Fibroblast of gingiva (primary cell): ENCODE measurements at places on chromosomes 3 and 15.
A peak's percentile ranks its signal among the peaks of the same experiment; 100 is the strongest.

- no peak for DNase-seq
Observed at GRCh38 chr3:40821315-40821714, 296.6 kb downstream of the ZNF621 start.

- DNase-seq, result no peak
Observed at GRCh38 chr3:42892169-42892568, 13.8 kb upstream of the ZNF662 start.

DNA sequence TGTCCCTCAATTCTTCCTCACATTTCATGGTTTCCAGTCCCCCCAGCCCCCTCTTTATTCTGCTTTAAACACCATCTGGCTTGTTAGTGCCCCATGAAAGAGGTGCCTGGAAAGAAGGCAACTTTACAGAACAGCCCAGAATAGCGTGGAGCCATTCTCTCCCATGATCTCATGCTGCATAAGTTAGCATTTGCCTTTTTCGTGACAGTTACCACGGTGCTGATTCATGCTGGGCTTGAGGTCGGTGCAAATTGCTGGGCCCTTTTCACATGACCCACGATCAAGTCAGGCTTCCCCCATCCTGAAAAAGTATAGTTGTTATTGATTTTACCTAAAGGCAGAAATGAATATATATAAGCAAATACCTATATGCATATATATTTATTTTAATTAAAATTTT lies 29.6 kb downstream of the SQOR start:
- no peak for DNase-seq

GRCh38 chr3:185733980-185734724 lies 90.7 kb downstream of the IGF2BP2 start:
- DNase-seq, result peak; percentile 75

GRCh38 chr3:147404800-147405230 lies 1.5 kb downstream of the ZIC4 start:
- no peak for DNase-seq

DNA sequence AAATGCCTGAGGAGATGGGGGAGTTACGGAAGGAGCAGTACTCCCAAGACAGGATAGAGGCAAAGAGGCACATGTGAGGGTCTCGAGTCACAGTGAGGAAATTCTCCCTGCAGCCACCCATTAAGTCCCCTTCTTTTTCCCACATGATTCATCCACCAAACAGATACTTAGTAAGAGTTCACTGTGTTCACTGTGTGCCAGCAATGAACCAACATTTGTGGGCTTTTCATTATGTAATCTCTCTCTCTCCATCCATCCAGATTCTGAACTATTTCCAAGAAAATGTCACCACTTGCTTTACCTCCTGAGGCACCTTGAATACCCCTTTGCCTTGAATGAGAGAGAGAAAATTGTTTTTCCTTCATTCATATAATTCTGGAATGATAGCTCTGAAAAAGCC lies 24.6 kb upstream of the LRRFIP2 start:
- DNase-seq, result no peak

DNA sequence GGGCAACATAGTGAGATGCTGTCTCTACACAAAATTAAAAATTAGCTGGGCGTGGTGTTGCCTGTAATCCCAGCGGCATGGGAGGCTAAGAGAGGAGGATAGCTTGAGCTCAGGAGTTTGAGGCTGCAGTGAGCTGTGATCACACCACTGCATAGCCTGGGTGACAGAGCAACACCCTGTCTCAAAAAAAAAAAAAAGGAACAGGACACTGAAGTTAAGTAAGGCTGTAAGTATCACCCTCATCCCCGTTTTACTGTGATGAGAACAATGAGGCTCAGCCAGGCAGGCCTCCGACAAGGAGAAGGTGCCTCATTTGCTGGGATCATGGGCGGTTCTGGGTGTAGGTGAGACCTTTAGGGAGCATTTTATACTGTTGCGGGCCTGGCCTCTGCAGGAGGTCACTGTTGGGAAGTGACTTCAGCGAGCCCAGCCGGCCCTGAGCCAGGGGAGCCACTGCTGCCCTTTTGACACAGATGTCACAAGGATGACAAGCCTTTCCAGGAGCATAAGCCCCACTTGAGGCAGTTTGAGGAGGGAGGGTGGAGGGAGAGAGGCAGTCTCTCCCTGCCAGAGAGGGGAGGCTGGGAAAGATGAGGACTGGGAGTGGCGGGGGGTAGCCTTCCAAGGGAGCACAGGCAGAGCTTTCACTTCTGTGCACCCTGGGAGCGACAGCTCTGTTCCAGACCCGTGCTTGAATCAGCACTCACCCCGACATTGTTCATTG lies 30.8 kb downstream of the IRAK2 start:
- DNase-seq, result no peak

- DNase-seq, result no peak
Observed at GRCh38 chr3:60399292-60399691, 852.0 kb downstream of the FHIT start.

DNA sequence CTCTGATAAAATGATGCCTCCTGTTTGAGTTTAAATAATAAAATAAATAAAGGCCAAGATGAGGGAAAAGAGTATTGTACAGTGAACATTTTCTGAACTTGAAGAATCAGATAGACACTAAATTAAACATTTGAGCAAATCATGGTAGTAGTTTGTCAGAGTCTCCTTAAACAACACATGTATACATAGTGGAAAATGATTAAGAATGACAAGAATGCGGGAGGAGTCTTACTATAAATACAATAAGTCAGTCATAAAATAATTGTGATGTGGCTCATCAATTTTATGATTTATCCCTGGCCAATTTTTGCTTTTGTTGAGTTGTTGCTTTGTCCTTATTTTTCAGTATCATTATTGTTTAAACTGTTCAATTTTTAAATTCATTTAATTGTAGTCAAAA lies 158.0 kb upstream of the TMC3 start:
- no peak for DNase-seq

GRCh38 chr3:120569222-120570057 lies 26.7 kb upstream of the NDUFB4 start:
- DNase-seq, result no peak

GRCh38 chr3:155089495-155089894 lies 9.4 kb downstream of the MME start:
- DNase-seq, result no peak

DNA sequence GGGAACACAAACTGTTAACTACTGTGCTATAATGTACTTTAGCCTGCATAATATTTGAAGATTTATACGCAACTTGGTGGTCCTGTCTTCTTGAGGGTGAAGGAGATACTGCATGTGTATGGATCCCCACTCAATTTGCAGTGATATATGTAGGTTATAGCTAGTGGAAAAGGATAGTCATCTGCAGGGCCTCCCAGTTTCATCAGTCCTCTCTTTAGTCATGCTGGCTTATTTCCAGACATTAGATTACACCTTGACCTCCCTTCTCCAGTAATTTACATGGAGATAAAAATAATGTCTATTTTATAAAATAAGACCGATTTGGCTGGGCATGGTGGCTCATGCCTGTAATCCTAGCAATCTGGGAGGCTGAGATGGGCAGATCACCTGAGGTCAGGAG lies 3.7 kb downstream of the NR1D2 start:
- DNase-seq, result no peak

DNA sequence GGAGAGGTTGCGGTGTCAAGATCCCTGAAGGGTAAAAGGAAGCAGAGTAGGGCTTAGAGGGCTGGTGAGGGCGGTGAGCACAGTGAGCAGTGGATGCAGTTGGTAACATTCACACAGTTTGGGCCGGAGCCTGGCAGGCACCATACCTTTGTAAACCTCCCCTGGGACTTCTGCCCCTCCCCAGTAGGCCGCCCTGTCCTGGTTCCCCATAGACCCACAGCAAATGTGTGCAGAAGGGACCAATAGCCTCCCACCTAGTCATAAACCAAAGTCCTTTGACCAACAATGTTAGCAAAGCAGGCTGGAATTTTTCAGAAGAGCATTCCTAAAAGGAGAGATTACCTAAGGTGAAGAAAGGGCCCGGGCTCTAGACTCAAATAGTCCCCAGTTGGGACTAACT lies 1.7 kb upstream of the PHGR1 start:
- no peak for DNase-seq

DNA sequence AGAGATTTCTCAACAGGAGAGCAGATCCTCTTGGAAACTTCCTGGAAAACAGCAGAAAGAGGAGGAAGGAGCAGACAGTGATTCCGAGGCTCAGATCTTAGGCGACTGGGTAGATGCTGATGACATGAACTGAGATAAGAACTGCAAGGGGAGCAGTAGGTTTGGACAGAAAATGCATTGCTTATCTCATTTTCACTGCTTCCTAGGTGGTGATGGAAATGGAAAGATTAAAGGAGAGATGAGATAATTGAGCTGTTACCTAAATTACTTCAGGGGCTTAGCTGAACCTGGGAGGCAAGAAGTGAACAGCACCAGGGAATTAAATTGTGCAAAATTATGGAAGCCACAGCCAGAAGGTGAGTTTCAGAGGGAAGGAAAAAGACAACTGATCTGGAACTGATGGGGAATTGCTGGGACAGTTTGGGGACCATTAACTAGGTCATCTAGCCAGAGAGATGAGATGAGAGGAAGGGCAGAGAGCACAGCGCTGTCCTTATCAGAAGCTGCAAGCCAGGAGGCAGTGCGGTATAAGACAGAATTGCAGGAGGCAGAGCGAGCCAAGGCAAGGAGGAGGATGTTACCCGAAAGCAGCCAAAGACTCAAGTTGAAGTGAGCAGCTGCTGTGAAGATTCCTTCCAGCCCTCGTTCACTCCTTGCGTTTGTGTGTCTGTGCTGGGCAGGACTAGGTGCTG lies 140.4 kb downstream of the SRGAP3 start:
- DNase-seq, result no peak

- DNase-seq, result no peak
Observed at GRCh38 chr3:177777699-177778098, 580.4 kb upstream of the TBL1XR1 start.

DNA sequence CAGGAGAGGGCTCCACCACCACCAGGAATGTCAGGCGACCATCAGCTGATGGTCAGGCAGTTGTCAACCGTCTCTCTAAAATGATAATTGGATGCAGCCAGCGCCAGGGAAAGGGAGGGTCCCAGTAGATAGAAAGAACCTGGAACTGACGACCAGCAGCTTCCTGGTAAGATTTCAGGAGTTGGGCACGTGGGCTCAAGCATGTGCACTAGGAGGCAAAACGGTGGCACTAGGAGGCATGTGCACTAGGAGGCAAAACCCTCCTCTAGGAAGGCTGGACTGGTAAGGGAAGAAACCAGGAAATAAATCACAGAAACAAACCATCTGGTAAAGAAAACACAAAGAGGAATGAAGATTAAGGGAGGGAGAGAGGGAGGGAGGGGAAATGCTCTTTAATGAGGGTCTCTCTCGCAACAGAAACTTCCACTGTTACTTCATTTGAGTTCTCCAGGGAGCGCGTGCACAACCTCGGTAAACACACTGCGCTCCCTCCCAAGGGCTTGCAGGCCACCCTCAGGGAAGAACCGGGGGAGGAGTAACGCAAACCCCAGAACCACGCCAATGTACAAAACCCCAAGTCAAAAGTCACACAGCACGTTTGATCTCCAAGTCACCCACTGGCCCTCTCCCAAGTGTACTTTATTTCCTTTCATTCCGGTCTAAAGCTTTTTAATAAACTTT lies 116.7 kb downstream of the XXYLT1 start:
- peak; percentile 63 for DNase-seq

GRCh38 chr15:98856532-98856907 lies 151.1 kb downstream of the PGPEP1L start:
- DNase-seq, result peak; percentile 96

- DNase-seq, result peak; percentile 8
Observed at GRCh38 chr15:78715930-78716329, 74.9 kb upstream of the CHRNB4 start.

- DNase-seq, result no peak
Observed at GRCh38 chr3:26406636-26407035, 215.9 kb upstream of the LRRC3B start.

GRCh38 chr3:168839653-168840052 lies 743.9 kb upstream of the GOLIM4 start:
- DNase-seq, result no peak

GRCh38 chr3:133965013-133965570 lies 64.6 kb downstream of the SLCO2A1 start:
- no peak for DNase-seq
